ENCODE measurements at places on chromosomes 7 and 10.
A peak's percentile ranks its signal among the peaks of the same experiment; 100 is the strongest.

DNA sequence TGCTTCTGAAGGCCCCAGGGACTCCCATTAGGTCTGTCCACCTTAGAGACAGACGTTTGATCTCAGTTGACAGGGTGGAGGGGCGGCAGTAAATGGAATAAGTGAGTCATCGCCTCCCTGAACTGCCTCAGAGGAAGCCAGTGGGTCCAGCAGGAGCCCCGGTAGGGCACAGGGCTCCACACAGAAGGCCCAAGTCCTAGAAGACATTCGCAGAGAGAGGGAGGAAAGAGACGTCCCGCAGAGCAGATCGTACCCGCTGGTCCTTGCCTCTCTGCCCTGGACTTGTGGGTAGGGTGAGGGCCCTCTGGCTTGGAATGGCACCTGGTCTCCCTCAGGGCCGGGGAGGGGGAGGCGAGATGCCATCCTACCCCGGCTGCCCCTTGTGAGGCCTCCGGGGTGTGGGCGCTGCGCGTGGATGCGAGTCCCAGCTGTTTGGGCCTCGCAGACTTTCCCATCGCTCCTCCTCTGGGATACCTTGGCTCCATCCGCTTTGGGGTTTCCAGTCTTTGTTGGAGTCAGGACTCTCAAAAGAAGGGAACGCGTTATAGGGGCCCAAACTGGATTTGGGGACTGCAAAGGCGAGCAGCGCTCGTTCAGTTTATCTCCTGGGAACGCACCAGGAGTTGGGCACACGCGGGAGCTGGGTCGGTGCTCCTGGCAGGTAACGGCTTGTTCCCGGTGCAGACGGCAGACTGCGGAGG is 5.1 kb downstream of the TLX1 start:
- peaks cover 9% of the 10 kb centered on the region for H3K4me1 ChIP-seq
- H3K36me3 ChIP-seq: no peaks in the 10 kb centered on the region
- H3K27ac ChIP-seq: no peak overlapping the region
- H3K4me3 ChIP-seq: no peak overlapping the region
- DNase-seq: no peak

DNA sequence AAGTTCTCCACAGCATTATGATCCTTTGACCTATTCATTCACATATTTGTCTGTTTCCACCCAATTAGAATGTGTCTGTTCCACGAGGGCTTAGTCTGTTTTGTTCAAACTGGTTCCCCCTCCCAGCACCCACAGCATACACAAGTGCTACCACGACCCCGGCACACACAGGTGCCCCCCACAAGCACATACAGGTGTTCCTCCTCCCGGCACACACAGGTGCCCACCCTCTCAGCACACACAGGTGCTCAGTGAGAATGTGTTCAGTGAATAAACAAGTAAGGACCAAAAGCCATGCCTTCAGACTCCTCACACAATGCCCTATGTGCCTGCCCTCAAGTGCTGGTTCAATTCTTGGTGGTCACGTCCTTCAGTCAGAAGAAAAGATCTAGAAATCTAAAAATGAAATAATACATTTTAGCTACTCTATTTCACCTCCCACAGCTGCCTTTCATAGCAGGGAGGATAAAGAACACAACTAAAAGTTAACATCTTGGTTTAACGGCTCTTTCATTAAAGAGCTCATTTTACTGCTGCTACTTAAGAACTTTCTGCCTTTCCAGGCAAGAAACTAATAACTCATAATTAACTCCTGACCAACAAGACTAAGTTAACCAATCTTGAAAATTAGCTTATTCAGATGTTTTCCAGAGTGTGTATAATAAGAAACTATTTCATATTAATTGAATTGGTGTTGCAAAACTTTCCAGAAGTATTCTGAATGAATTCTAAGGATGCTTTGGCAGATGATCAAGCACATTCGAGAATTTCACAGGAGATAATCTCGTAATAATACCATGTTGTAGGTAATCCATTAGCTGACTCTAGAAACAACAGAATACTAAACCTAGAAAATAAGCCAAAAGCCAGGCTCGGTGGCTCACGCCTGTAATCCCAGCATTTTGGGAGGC is 2.3 kb downstream of the DNMBP start:
- no peak for DNase-seq
- peaks cover 49% of the 10 kb centered on the region for H3K4me1 ChIP-seq
- H3K4me3 ChIP-seq: peak overlapping the region; percentile 91
- H3K27ac ChIP-seq: no peak overlapping the region
- H3K27me3 ChIP-seq: no peaks in the 10 kb centered on the region
- no peaks in the 10 kb centered on the region for H3K36me3 ChIP-seq

GRCh38 chr10:82661701-82662100 is 786.7 kb downstream of the NRG3 start:
- no peak for DNase-seq
- no peaks in the 10 kb centered on the region for H3K36me3 ChIP-seq
- no peaks in the 10 kb centered on the region for H3K4me1 ChIP-seq
- no peak overlapping the region for H3K27ac ChIP-seq

DNA sequence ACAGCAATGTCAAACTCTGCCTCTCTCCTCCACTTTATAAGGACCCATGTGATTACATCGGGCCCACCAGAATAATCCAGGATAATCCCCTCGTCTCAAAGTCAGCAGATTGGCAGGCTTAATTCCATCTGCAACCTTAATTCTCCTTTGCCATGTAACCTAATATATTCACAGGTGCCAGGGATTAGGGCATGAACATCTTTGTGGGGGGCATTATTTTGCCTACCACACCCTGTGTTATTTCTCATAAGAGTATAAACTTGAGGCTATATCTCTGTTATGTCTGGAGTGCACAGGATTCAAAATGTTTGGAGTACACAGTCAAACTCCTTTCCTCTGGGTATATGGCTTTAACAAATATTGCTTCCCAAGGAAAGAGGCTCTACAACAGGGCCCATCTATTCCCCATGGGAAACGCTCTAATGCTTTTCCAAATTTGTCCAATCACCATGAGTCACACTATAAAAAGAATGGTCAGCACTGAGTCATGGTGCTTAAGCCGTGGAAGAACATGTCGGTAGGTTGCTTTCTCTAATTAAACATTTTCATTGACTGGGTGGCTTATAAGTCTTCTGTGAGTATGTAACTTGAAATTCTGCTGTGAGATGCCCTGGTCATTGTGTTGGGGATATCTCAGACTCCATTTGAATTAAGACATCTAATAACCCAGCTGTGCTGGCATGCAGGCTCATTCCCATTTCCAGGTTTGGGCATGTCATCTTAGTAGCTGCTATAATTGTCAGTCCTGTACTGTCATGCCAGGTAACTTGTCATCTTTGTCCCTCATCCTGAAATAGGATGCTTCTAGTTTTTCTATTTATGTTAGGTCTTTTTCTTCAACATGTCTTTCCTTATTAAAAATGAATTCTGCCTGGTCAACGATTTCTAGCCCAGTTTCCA is 11.5 kb upstream of the AKR1B10 start:
- no peak overlapping the region for H3K4me3 ChIP-seq
- DNase-seq: no peak
- H3K36me3 ChIP-seq: no peaks in the 10 kb centered on the region
- no peaks in the 10 kb centered on the region for H3K4me1 ChIP-seq
- no peak overlapping the region for H3K27ac ChIP-seq

- no peak for DNase-seq
- H3K27ac ChIP-seq: no peak overlapping the region
- no peak overlapping the region for H3K4me3 ChIP-seq
- H3K4me1 ChIP-seq: peaks cover 14% of the 10 kb centered on the region
- no peaks in the 10 kb centered on the region for H3K27me3 ChIP-seq
- H3K36me3 ChIP-seq: no peaks in the 10 kb centered on the region
Measured at GRCh38 chr7:70071766-70072165, 473.5 kb downstream of the AUTS2 start.

- no peaks in the 10 kb centered on the region for H3K4me1 ChIP-seq
- no peaks in the 10 kb centered on the region for H3K27me3 ChIP-seq
- H3K36me3 ChIP-seq: no peaks in the 10 kb centered on the region
- no peak overlapping the region for H3K27ac ChIP-seq
- no peak for DNase-seq
Measured at GRCh38 chr10:112698133-112698817, 251.3 kb downstream of the VTI1A start.

Data from adrenal gland (tissue), 19 donors.